ENCODE measurements at places on chromosomes 2 and 18.

- DNase-seq: no peak
These were observed 40.3 kb upstream of the YPEL5 start for GRCh38 chr2:30106543-30106942.

- DNase-seq: no peak
These were observed 240.1 kb upstream of the VRK2 start for GRCh38 chr2:57806449-57806968.

DNA sequence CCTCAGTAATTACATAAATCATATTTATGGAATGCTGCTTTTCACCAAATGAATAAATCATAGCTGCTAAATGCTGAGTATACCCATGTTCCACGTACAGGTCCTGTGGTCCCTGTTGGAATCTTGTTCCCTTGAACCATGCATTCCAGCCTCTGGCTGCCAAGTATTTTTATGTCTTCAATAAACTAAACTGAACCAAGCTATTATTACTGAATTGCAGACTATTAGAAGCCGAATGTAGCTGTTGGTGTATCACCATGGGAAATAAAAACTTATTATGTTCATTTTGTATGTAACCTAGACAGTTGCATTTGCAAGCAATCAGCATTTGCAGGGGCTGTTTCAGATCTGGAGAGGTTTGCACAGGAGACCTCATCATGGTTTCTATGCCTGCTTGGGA lies 362.4 kb downstream of the ADCYAP1 start:
- no peak for DNase-seq

DNA sequence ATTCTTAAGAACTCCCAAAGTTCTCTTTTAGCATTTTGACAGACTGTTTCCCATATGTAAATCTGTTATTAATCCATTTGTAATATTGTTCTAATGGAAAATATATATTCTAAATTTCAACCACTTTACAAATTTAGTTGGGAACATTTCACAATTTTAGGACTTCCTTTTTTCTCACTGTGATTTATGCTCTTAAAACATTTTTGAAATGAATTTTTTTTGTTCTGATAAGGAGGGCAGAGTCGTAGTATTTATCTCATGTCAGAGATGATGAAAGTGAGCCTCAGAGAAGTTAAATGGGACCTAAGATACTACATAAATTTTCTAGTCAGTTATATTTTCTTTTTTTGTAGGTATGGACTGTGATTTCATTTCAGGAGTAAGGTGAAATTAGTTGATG lies 26.6 kb downstream of the RASGRP3 start:
- DNase-seq: no peak

DNA sequence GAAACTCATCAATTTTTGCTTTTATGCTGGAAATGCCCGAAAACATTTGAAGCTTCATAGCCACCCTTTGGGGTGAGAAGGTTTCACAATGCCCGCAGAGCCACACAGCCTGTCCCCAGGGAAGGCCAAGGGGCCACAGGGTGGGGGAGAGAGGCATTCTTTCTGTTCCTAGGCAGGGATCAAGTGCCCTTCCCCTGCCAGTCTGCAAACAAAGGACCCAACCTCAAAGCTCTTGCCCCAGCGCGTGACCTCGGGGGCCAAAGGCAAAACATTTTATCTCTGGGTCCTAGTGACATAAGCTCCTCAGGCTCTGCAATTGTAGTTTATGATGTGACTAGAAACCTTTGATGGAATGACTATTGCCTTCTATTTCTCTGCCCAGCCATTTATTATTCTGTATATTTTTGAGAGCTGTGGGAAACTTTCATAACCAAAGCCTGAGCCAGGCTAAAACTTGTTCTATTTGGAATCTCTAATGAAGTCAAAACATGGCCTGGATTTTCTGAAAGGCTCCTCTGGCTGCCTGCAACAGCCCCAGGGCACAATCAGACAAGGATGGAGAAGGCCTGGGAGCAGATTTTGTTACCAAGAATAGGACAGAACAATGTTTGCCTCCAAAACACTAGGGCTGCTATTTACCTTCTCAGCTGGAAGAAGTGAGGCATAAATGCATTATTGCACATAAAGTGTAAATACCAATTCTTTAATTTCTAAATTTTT lies 137.2 kb upstream of the KCTD1 start:
- no peak for DNase-seq

- DNase-seq: no peak
These were observed 99.4 kb downstream of the FTCDNL1 start for GRCh38 chr2:199751492-199752120.

All from stimulated activated CD4-positive, alpha-beta T cell treated with anti-CD3 and anti-CD28 coated beads, Interleukin-1b, Interleukin-23, amount 100 ng/mL, for 1 hour (primary cell).